ENCODE measurements at places on chromosomes 3 and 15. TPM values are rescaled to one million over a fixed set of nuclear protein-coding genes. Genes with fewer than 3 reads are reported as not detected.

Gene ROBO1
- polyA plus RNA-seq, result 14.0 TPM

Gene MYEF2
- 7.1 TPM for polyA plus RNA-seq

Gene TMC3
- polyA plus RNA-seq, result 0.62 TPM

Gene UACA
- 12.8 TPM for polyA plus RNA-seq

Gene TRIM42
- polyA plus RNA-seq, result not detected

Gene SCN11A
- 0.32 TPM for polyA plus RNA-seq

Gene GNAT1
- polyA plus RNA-seq, result not detected

Gene PPP2R3A
- polyA plus RNA-seq, result 10.5 TPM

Gene WDR53
- 13.2 TPM for polyA plus RNA-seq

Gene ARGFX
- not detected for polyA plus RNA-seq

DNA sequence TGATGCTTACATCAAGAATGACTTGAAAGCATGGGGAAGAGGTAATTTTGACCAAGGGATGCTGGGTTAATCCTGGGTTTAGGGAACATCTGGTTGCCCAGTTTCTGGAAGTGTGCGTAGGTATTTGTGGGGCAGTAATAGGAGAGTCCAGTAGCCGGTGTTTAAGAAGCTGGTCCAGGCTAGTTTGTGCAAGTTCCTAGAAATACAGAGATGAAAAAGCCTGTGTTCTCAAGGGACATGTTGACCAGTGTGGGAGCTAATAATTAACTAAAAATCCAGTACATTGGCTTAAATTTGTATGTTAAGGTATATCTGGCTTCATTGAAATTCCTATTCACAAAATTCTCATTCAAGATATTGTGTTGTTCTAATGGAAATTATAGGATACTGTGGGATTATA, 51.2 kb downstream of the UBE2E2 start:
- DNase-seq, result no peak

GRCh38 chr15:50315814-50316630, 39.0 kb downstream of the GABPB1 start:
- DNase-seq, result peak; percentile 8

- DNase-seq, result peak; percentile 17
Measured at GRCh38 chr3:14791343-14791945, 27.3 kb upstream of the FGD5 start.

DNA sequence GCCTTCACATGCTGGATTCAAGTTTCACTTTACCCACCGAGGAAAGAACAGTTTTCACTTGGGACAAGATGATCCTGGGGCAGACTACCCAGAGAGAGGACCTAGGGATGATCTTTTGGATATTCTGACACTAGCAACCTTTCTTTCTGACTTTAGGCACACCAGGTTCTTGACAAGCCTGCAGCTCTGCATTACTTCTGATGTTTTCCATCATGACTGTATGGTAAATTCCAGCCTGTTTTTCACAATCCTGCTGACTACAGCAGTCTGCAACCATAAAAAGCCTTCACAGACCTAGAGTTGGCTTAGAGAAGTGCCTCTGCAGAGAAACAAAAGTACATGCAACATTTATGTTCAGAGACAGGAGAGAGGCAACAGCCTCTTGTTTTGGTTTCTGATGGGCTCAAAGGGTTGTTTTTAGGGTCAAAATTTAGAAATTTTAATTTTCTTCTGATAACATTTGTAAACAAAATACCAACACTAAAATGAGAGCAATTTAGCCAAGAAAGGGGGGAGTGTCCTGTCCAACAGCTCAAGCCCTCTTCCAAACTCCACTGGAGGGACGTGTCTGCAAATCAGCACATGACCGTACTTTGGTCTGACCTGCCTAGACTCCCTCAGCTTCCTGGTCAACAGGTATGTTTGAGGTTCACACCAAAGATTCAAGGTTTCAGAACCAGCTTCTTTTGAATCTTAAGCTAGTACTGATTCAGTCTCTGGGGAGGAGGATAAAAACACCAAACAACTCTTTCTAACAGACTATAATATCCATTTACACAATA, 799 bp downstream of the ABI3BP start:
- peak; percentile 50 for DNase-seq

GRCh38 chr3:187518207-187518606, 150.0 kb downstream of the RTP4 start:
- no peak for DNase-seq

DNA sequence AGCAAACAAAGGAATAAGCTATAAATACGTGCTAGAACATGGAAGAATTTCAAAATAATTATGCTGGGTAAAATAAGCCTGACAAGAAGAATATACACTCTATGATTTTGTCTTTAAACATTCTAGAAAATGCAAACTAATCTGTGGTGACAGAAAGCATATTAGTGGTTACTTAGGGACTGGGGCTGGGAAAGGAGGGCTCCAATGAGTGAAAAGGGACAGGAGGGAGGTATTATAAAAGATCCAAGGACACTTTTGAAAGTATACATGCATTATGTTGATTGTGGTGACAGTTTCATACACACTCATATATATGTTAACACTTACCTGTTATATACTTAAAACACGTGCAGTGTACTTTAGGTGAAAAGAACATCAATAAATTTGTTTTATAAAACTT, 23.0 kb downstream of the MYH15 start:
- no peak for DNase-seq

- no peak for DNase-seq
Measured at GRCh38 chr15:72168131-72168807, 29.3 kb downstream of the GRAMD2A start.

DNA sequence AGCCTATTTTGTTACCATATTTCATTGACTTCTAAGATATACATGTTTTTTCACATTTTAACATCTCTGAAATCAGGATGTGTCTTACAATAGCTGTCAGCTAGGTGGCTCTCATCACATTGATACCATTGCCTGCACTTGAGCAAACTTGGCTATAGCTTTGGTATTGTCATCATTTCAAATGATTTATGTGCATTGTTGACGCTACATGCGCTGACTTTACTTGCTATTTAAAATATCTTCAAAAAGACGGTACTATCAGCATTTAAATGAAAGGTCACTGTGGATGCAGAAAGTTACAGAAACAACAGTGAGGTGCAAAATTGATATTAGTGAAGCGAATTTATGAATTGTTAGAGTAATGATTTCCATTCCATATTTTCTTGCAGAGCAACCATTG, 54.0 kb upstream of the ABHD2 start:
- no peak for DNase-seq

DNA sequence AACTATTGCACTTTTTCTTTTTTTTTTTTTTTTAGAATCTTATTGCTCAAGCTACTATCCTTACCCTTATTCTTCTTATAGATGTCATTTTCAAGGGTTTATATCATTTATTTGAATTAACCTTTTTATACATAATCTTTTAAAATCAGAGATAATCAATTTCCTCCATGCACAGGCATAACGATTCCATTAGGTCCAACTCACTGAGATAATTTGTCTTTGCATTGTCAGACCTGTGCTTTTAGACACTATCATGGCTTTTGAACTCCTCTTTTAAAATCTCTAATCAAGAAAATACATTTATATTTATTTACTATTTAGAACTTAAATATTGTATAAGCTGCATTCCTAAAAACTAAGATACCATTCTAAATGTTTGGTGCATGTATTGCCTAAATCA, 1454.9 kb downstream of the ZPLD1 start:
- DNase-seq, result no peak

Data from urinary bladder (tissue), 4 donors.